ENCODE measurements at places on chromosomes 7 and 10. TPM values are rescaled to one million over a fixed set of nuclear protein-coding genes. Genes with fewer than 3 reads are reported as not detected.

The TCERG1L gene
- not detected for total RNA-seq

The ACSL5 gene
- 57.8 TPM for total RNA-seq

The LRIT1 gene
- total RNA-seq = not detected

The AKR1D1 gene
- not detected for total RNA-seq

The GNGT1 gene
- not detected for total RNA-seq

The CCNY gene
- total RNA-seq = 67.4 TPM

The NUTM2B gene
- 0.73 TPM for total RNA-seq

The MALSU1 gene
- total RNA-seq = 41.1 TPM

The CNPY1 gene
- total RNA-seq = not detected

The ZNF727 gene
- 0.57 TPM for total RNA-seq

The CPEB3 gene
- 2.2 TPM for total RNA-seq

The SLIT1 gene
- 1.2 TPM for total RNA-seq

The LEP gene
- total RNA-seq = not detected

The NEBL gene
- total RNA-seq = not detected

The HOGA1 gene
- total RNA-seq = not detected

Measured in activated CD4-positive, alpha-beta T cell treated with anti-CD3 and anti-CD28 coated beads, Interleukin-2, amount 10 ng/mL, durations not matched to agents 7 days and 5 days (primary cell).